CD4-positive, CD25-positive, alpha-beta regulatory T cell (primary cell): ENCODE measurements at places on chromosomes 3 and 15.

- DNase-seq = no peak
Observed at GRCh38 chr3:161372321-161373260, 1.3 kb upstream of the SPTSSB start.

DNA sequence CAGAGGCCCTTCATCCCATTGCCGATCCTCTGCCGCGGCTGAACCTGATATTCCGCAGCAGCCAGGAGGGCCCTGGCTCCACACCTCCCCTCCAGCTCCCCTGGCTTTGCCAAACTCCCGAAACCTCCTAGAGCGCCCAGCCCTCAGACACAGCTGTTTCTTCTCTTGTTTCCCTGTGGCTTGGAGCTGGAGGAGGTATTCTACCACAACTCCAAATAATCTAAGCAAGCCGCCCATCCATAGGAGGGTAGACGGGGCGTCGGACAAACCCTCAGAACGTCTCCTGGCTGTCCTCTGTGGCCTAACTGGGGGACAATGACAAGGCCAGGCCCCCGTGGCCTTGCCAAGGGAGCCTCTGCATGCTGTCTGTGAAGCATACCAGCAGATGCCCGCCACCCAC is 10.4 kb downstream of the PLA2G4D start:
- DNase-seq = no peak

DNA sequence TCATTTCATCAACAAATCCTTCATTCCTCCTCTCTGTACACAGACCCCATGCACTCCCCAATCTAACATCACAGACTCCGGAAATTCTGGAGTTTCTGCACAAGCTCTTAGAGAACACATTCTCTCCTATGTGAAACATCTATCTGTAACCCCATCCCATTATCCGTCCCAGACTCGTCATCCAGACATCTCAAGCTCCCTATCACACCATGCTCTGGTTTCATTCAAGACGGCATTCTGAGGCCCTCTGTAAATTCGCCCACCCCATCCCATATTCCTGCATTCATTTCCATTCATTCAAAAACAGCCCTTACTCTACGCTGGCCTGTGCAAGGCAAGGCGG is 575 bp downstream of the LEO1 start:
- no peak for DNase-seq

- DNase-seq = no peak
Observed at GRCh38 chr3:168157903-168158302, 62.2 kb upstream of the GOLIM4 start.

DNA sequence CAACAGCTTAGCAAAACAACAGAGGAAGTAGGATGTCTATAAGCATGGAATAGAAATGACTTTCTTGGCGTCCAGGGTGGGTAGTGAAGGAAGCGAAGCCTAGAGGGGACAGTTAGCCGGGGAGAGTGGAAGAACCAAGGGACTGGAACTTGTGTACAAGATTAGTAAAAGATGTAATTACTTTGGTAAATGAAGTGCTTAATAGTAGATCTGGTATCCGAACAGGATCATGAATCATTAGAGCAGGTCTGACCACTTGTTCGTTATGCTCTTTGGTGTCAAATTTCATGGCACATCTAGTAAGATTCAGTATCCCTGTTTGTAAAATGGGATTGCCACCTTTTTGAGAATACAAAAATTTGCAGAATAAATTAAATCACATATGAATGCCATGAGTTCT is 112.5 kb upstream of the MLF1 start:
- DNase-seq = no peak

- DNase-seq = no peak
Observed at GRCh38 chr3:169867584-169868210, 2.0 kb downstream of the LRRC31 start.

- DNase-seq = no peak
Observed at GRCh38 chr3:155863072-155863784, 7.2 kb upstream of the GMPS start.

- DNase-seq = no peak
Observed at GRCh38 chr15:45993072-45993471, 358.2 kb downstream of the SQOR start.

DNA sequence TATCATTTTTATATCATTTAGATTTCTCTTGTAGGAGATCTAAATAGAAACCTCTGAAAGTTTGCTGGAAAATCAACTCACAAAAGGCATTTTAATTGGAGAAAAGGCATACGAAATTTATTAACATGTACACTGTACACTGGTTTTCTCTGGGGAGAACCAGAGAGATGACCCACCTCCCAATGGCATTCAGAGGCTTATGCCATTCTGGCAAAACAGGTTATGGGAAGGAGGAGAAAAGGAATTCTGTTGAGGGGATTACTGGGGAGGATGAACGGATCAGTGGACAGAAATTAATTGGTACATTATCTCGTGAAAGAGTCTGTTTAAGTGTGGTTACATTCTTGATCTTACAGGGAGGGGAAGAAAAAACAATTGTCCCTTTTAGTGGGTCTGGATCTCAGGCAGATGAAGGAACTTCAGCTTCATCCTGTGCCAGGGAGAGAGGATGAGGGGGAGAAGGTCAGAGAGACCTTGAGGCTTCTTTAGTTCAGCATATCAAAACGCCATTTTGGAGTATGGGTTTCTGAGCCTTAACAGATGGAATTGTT is 16.5 kb downstream of the RAB11A start:
- no peak for DNase-seq

DNA sequence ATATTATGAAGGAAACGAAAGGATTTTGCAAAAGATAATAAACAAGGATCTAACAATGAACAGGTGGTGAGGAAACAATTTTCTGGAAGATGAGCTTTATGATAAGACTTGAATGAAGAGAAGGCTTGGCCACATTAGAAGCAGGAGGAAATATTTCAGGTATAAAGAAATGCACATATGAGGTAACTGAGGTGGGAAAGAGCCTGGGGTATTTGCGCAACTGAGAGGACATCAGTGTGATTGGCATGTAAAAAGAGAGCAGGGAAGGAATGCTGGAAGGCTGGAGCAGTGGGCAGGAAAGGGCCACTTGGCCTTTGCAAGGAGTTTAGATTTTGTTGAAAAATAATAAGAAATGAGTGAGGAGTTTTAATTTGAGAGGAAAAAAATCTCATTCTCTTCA is 414.4 kb upstream of the TMCO5A start:
- DNase-seq = no peak

DNA sequence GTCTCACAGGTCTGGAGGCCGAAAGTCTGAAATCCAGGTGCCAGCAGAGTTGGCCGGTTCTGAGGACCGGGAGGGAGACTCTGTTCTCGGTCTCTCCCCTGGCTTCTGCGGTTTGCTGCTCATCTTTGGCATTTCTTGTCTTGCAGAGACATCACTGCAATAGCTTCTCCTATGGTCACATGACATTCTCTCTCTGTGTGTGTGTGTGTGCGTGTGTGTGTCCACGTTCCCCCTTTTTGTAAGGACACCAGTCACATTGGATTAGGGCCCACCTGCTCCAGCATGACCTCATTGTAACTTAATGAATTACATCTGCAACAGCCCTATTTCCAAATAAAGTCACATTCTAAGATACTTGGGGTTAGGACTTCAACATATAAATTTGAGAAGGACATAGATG is 12.4 kb upstream of the ATP10A start:
- no peak for DNase-seq

- no peak for DNase-seq
Observed at GRCh38 chr15:64348455-64348854, 7.5 kb downstream of the CSNK1G1 start.

DNA sequence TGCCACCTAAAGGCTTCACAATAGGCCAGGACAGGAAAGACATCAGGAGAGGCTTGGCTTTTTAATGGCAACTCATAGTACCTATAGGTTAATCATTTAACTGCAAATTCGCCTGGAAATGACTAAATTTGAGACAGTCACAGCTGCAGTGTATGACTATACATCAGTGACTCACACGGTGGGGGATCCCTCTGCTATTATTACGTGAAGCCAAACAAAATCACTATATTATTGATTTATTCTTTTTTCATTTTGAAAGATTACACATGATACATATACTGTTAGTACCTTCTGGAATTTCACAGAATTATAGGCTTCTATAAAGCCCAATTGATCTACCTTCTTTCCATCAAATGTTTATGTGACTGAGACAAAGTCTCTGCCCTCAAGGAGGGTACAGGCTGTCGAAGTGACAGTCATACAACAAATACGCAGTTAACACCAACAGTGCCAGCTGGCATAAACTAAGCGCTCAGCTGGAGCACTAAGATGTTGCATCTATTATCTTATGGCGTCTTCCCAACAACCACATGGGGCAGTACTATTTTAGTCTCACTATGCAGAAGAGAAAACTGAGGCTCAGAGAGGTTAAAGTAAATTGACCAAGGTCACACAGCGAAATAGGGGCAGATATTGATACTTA is 82.0 kb upstream of the LMOD3 start:
- DNase-seq = peak; percentile 57

DNA sequence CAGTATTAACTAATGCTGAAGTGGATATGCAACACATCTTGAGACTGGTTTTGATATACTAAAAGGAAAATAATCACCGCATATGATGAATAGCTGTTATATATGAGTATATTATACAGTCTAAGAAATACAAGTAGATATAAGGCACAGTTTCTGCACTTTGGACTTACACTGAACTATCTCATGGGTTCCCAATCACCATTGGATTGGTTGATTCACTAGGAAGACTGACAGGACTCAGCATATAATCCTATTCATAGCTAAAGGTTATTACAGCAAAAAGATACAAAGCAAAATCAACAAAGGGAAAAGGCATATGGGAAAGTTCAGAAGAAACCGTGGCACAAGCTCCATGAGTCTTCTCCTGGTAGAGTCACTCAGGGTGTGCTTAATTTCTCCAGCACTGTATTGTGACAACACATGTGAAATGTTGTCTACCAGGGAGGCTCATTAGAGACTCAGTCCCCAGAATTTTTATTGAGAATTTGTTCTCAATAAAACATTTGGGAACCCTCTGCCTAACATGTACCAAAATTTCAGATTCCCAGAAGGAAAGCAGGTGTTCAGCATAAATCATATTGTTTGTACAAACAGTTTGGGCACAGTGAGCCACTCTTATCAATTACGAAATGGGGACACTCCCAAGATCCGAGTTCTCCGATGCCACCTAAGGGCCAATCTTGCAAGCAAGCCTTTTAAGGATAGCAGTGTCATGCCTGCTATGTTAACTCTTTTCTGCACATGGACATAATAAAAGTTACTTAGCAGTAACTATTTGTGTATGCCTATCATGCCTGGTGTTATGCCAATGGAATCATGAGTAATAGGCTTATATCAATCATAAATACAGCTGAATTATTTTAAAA is 26.8 kb downstream of the CMC1 start:
- no peak for DNase-seq

DNA sequence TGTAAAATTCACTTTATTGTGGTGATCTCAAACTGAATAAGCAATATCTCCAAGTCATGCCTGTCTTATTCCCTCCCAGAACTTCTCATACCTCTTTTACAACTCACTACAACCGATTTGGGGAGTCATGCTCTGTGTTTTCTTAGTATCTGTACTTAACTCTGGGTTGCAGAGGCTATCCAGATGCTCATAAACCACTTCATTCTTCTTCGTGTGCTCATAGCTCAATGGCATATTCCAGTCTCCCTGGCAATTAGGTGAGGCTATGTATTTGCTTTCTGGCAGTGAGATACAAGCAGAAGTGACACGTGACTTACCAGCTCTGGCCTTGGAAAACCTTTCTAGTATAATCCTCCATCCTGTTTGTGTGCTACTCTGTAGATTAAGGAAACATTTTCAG is 360.9 kb downstream of the ZNF385D start:
- no peak for DNase-seq

DNA sequence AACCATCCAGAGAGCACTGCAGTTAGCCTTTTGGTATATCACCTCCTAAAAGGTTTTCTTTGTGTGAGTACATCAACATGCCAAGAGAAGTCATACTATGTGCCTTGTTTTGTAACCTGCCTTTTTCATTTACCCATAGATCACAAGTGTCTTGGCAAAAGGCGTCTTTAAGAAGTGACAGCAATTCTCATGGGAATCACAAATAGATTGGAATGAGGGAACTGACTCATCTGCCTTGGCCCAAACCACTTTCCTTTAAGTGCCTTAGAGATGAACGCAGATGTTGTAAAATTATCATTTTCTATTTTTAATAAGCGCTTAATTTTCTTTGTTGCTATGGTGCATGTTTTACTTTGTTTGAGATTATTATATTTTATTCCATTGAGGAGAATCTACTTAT is 20.7 kb upstream of the POMGNT2 start:
- DNase-seq = no peak

- peak; percentile 23 for DNase-seq
Observed at GRCh38 chr3:125585595-125586223, 9.6 kb downstream of the OSBPL11 start.

- no peak for DNase-seq
Observed at GRCh38 chr3:53555068-53555588, 60.7 kb downstream of the CACNA1D start.

GRCh38 chr3:156158656-156159295 is 38.4 kb downstream of the KCNAB1 start:
- DNase-seq = no peak

GRCh38 chr15:68991723-68992122 is 22.8 kb upstream of the NOX5 start:
- DNase-seq = no peak

GRCh38 chr15:25179673-25180511 is 225.1 kb downstream of the SNRPN start:
- no peak for DNase-seq

GRCh38 chr3:112027826-112028225 is 6.7 kb upstream of the TMPRSS7 start:
- no peak for DNase-seq

GRCh38 chr3:113745756-113746547 is at the start of gene NAA50:
Gene NAA50 (minus strand): TSS chr3:113746249. CDS start chr3:113745949, 300 bp downstream.
- peak; percentile 93 for DNase-seq

GRCh38 chr3:17175187-17175807 is 290.5 kb downstream of the PLCL2 start:
- DNase-seq = no peak

GRCh38 chr3:152243301-152243711 is 25.4 kb upstream of the MBNL1 start:
- DNase-seq = no peak

DNA sequence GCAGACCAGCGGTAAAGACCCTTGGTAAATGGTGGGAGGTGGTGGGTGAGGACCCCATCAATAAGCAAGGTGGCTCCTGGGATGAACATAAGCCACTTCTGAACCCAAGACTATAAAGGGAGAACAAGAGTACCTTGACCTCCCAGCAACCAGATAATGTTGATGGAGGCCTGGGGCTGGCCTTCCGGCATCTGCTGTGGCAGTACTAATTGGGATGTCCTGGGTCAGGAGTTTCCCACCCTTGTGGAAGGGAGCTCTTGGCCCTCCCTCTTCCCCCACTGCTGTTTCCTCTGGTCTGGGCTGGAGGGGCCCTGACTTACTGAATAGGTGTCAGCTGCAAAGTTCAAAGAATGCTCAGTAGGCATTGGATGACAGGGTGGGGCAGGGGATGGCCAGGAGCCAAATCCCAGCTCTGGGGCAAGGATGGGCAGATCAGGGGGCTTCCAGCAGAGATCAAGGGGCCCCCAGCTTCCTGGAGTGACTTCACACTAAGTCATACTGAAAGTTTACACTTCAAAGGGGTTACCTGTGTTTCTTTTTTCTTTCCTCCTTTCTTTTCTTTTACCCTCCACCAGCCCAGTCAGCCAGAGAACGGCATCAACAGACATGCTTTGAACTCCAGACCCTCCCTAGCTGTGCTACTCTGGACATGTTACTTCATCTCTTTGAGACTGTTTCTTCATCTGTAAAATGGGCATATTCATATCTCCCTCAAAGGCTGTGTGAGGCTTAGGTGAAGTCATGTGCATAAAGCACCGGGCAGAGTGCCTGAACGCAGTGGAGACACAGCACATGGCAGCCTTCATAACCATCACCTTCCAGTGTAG is 1.5 kb downstream of the RBP1 start:
- no peak for DNase-seq

- DNase-seq = no peak
Observed at GRCh38 chr3:112003321-112004080, 4.8 kb downstream of the TAGLN3 start.
